ENCODE measurements at places on chromosomes 6 and 20. TPM values are rescaled to one million over a fixed set of nuclear protein-coding genes. Genes with fewer than 3 reads are reported as not detected.

DNA sequence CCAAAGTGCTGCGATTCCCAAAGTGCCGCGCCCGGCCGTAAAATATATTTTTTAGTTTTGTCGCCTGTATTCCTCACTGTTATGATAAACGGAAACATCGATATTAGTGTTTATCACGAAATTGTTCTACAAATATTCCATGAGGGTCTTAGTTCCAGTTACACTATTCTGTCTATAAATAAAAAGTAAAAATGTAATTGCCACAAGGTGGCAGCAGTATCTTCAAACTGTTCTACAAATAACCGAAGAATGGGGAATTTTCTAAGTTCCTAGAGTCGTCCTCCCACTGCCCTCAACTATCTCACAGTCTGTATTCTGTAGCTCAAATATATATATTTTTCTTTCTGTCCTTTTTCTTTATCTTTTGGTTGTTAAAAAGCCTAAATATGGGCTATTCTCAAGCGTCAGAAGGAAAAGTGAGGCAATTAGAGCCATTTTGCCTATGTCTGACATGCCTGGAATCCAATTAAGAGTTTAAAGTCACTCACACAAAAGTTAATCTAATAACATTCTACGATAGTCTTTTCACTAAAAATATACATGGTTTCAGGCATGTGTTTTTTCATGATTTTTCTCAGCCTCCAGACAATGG is 14.2 kb upstream of the FAM162B start:
- DNase-seq = no peak

- DNase-seq = no peak
Observed at GRCh38 chr6:100810015-100810414, 71.1 kb downstream of the ASCC3 start.

The ARHGAP40 gene
- not detected for polyA plus RNA-seq

The RGS17 gene
- polyA plus RNA-seq = 0.60 TPM

- no peak for DNase-seq
Observed at GRCh38 chr20:8220716-8221115, 88.7 kb downstream of the PLCB1 start.

The PPDPF gene
- 4.9 TPM for polyA plus RNA-seq

GRCh38 chr20:2507464-2507863 is 1.3 kb downstream of the ZNF343 start:
- no peak for DNase-seq

GRCh38 chr6:13915561-13916229 is 9.1 kb upstream of the RNF182 start:
- no peak for DNase-seq

DNA sequence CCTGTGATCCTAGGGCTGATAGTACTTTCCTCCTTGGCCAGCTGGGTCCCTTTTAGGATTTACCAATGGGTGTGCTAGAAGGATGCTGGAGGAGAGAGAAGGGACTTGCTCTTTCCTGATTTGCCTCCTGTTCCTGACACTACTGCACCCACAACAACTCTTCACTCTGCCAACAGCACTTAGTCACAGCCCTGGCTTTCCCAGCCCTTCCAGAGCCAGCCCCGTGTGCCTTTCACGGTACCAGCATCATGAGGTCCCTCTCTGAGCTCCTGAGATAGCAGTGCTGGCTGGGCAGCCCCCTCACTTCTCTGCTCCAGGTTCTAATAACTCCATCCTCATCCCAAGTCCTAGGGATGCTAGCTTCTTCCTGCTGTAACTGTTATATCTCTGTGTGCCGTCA is 80.9 kb downstream of the DNAH8 start:
- DNase-seq = no peak

GRCh38 chr20:32889281-32889680 is 30.6 kb downstream of the EFCAB8 start:
- no peak for DNase-seq

The INSM1 gene
- 0.02 TPM for polyA plus RNA-seq

GRCh38 chr6:32424589-32425300 is 14.9 kb upstream of the HLA-DRA start:
- no peak for DNase-seq

DNA sequence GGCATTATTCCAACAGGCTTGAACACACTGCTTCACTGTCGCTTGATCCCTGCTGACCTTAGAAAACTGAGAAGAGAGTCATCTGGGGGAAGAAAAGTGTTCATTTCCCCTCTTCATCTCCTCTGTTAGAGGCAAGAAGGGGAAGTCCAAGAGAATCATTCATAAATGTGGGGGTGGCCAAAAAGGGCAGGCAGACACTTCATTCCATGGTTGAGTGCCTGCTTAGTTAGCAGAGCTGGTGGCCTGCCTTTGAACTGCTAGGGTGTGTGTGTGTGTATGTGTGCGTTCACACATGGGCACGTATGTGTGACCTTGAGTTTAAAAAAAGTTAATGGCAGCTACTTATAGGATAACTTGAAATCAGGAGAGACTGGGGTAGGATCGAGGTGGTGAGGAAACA is 39.4 kb upstream of the RFPL4B start:
- no peak for DNase-seq

DNA sequence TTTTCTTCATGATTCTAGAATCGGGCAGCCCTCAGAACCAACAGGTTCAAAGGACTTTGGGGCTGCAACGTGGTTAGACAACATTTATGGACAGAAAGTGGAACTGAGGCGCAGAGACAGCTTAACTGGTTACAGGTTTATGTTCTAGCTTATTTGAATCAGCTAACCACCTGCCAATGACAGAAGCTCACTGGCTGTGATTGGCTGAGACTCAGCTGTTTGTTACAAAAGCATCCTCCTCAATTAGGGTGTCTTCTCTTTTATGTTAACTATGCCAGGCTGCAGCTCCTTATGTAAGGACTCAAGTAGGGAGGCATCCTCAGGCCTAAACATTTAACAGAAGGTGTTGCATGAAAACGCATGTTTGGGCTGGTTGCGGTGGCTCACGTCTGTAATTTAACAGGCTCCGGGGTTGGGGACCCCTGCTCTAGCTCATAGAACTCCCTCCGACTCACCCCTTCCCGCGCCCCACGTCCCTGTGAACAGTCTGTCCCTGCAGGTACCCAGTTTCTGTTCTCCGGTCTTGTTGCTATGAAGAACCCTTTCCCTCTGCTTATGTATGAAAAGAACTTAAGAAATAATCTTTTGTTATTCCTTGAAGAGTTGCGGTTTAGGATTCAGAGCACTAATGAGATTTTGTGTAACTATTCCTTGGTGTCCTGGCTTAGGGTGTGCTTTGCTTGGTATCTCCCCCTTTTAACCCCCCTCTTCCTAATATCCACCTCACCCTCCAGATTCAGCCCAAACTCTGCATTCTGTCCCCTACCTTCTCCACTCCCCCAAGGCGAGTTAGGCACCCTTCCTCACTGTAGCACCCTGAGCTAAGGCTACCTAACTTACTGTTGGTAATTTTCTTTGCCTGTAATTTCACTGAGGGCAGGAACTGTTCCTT is 1.2 kb upstream of the TMEM181 start:
- DNase-seq = no peak

GRCh38 chr6:34829137-34829536 is 37.3 kb downstream of the BLTP3A start:
- DNase-seq = no peak

DNA sequence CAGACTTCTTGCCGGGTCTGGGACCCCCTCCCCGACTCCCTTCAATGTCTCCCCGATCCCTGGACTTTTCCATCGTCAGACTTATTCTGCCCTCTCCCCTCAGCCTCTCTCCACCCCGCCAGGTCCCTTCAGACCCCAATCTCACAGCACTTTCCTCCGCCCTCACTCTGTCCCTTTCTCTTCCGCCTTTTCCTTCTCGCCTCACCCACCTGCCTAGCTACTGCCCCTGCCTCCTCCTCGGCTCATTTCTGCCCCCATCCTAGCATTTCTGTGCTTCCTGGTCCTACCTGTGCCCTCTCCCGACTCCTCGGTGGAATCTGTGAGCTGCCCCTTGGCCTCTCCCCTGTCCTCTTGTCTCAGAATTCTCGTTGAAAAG is 616 bp downstream of the CHMP4B start:
- DNase-seq = no peak

DNA sequence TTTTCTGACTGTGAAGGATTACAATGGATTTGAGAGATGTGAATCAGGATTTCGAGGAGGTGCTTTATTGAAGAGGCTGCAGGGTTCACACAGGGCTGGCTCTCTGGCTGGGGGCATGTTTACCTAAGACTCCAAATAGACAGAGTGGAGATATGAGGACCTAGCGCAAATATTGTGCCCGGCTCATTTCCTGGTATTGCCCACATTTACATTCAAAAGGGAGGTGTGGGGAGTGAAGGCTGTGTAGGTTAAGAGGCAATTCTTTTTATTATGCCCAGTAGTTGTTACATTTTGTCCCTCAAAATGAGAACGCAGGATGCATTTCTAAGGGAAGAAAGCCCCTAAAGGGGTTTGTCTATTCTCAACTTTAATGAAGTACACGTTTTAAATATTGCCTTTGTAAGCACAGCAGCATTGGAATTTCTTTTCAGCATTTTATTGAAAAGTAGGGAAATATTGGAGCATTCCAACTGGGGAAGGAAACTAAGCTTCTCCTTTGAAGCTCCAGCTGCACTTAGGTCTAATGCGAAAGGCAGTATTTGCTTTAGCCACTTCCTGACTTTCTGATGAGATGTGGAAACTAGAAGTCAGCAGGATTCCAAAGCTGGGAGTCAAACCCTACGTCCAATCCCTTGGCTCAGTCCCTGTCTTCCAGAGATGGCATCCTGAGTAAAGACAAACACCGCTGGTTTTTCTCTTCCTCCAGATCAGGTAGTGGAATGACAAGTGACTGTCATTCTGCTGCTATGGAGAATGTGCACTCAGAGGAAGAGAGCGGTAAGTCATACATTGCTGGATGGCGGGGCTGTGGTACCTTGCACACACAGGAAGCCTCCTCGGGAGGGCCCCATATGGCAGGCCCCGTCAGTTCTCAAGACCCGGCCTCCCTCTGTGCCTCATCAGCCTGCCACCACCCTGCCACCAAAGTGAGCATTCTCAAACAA is 70.7 kb downstream of the MYB start:
- no peak for DNase-seq

The MRAP2 gene
- polyA plus RNA-seq = 4.7 TPM

The SLA2 gene
- 0.24 TPM for polyA plus RNA-seq

DNA sequence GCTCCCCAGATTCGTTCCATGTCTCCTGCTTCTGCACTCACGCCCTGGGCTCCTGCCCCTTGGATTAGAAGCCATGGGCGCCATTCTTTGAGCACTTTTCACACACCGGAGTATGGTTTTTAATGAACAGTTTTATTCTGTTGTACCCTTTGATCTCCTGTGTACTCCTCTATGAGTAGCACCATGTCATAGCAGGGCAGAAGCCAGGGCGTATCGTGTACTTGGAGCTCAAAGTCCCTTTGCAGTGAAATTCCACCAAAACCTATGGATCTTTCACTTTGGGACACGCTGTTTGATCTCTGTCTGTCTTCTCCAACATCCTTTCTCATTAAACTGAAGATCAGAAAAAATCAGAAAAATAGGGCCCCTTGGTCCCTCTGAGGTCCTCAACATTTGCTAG is 275.3 kb downstream of the NRN1 start:
- no peak for DNase-seq

DNA sequence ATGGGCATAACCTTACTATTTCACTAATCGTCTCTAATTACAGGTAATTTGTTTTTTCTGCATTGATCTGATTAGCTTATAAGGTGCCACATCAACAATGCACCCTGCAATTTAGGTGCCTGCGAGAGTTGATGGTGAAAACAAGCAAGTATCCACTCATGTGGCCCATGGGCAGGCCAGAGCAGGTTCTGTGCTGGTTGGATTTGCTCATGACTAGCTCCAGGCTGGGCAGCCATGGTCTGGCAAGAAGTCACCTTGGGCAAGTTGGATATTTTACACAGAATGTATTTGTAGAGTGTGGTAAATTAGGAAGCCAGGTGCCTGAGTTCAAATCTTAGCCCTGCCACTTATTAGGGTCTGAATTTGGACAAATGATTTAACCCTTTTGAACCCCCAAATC is 25.3 kb downstream of the RAB44 start:
- no peak for DNase-seq

- DNase-seq = no peak
Observed at GRCh38 chr20:63554361-63555278, 661 bp downstream of the FNDC11 start.

DNA sequence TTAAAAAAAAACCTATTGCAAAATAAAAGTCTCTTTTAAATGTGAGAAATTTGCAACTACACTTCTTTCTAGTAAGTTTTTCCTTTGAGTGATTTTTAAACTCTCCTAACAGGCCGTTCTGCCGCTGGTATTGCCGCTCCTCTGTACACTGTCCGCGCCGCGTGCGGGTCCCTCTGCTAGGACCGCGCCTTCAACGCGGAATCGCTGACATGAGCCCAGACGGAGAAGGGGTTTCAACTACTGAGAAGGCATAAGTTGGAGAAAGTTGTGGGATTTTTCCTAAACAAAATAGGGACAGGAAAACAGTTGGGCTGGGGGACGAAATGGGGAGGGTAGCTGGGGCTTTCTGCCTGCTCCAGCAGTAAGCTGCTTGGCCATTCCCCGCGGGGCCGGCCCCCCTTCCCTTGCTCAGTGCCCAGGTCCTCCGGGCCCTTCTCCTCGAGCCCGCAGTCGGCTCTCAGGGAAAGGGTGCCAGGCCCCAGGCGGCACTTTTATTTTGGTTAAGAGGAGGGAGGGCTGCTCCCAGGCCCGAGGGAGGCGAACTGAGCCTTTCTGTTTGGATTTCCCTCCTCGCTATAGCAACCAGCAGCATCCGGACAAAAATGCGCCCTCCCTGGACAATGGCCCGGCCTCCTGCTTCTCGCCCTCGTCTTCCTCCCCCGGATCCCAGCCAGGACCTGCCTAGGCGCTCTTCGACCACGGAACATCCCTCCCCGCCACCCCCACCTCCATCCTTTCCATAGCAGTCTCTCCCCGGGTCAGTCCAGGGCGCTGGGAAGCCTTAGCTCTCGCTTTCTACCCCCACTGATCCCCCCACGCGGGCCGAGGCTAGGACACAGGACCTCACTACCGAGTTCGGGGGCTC is 6.8 kb upstream of the POU3F2 start:
- DNase-seq = no peak

DNA sequence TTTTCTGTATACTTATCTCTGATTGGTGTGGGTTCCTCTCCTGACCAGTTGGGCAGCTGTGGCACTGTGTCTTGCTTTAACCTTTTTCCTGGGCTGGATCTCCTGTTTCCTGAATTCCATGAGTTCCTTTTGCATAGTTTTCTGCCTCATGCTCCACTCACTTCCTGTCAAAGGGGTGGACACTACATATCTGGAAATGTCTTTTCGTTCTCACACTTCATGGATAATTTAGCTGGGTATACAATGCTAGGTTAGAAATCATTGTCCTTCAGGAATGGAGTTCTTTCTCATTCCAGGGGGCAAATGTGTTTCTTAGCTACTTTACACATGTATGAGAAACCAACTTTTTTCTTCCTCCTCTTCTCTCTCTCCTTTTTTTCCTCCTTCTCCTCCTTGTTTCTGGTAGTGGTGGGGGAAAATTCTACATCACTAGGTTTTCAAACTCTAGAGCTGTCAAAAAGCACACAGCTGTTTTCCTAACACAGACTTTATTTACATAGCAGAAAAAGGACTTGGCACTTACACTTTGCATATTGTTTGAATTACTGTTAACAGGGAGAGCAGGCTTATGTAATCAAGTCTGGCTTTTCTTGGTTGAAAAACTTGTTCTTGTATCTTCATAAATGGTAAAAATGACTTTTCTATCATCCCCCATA is 9.0 kb upstream of the DDX27 start:
- DNase-seq = no peak

GRCh38 chr6:89542081-89542857 is 96.3 kb downstream of the LYRM2 start:
- DNase-seq = no peak

GRCh38 chr20:24785141-24786110 is 163.6 kb upstream of the CST7 start:
- no peak for DNase-seq

Data from ovary (tissue), 10 donors.